ENCODE measurements at places on chromosomes 7 and 10.
A peak's percentile ranks its signal among the peaks of the same experiment; 100 is the strongest.

DNA sequence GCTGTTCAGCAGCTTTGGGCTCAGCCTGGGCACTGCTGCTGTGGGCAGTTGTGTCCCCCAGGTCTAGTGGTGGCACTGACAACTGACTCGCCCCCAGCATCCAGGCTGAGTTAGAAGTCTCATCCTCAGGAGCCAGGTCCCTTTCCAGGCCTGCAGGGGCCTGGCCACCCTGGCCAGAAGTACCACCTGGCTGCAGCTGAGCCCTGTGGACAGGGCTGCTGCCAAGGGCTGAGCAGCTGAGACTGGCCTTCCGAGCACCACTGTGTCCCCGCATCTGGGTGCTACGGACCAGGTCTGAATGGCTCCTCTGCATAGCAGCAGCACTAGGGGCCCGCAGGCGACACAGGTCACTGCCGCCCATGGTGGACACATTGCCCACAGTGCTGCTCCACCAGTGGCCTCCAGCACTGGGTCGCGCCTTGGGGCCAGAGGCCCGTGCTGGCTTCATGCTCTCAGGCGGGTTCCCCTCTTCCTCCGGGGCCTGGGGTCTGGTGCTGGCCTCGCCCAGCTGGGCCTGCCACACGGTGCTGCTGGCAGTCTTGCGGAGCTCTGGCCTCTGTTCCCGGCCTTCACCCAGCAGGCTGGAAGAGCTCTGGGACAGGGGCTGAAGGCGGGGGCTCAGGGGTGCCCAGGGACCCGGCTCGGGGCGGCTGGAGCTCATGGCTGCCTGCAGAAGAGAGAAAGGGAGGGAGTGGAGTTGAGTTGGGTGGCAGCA, 6.2 kb downstream of the GPRIN2 start:
- no peak for DNase-seq

- no peak for DNase-seq
Measured at GRCh38 chr10:3030765-3031164, 36.6 kb upstream of the PFKP start.

GRCh38 chr7:19121977-19122588, 4.6 kb upstream of the TWIST1 start:
- DNase-seq, result peak; percentile 88

GRCh38 chr7:122988333-122988732, 7.2 kb downstream of the TAS2R16 start:
- DNase-seq, result peak; percentile 24

GRCh38 chr7:102069931-102070629, 216.6 kb upstream of the SH2B2 start:
- DNase-seq, result peak; percentile 63

GRCh38 chr10:31490858-31491504, 172.0 kb downstream of the ZEB1 start:
- peak; percentile 0 for DNase-seq

- no peak for DNase-seq
Measured at GRCh38 chr7:137209151-137209817, 134.2 kb downstream of the PTN start.

GRCh38 chr7:41116817-41117216, 586.1 kb downstream of the INHBA start:
- peak; percentile 34 for DNase-seq

DNA sequence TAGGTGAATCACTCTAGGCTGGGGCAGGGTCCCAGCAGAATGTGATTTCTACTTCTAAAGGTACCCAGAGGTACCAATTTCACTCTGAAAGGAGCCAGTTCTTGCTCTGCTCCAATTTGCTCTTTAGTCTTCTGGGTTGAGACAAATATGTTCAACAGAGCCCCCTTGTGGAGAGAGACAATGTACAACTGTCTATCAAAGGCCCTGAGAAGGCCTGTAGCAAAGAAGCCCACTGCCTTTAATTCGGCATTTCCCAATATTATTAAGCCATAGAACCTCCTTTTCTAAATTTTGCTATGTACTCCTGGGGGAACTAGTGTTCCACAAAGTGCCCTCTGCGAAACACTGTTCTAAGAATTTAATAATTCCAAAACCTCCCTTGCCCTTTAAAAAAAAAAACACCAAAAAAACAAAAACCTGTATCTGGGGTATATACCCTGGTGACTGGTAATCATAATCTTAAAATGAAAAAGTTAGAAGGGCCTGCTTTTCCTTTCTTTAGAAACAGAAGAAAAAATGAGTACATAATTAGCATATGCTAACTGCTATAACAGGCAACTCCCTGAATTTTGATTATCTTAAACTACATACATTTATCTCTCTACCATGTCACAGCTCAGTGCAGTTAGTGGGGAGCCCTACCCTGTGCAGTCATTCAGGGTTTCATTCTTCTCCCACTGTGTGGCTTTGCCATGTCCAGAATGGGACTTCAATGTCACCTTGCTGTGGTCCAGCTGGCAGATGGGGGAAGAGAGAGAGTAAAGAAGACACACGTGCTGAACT, 160.9 kb upstream of the BMPER start:
- peak; percentile 56 for DNase-seq

DNA sequence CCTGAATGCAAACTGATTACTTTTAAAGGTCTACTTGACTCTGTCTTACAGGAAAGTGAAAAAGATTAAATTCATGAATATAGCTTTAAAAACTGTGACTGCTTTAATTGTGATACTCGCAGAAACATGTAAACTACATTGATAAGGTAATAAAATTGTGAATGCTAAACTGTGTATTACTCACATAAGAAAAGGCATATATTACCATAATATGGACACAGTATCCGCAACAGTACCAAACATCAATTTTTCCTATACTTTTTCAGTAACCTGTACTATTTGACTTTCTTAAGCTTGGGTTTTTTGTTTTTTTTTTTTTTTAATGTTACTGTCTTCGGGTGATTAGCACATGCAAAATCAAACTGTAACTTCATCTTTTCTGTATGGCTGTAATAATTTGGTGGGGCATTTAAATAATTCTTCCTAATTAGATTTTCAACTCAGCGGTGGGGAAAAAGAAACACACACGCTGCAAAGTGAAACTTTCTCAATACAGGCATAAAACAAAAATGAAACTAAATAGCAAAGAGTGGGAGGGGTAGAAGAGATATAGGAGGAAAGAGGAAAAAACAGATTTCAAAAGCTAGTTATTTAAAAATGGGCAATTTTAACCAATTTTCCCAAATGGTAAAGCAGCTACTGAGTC, 23.2 kb downstream of the NT5C3A start:
- DNase-seq, result no peak

DNA sequence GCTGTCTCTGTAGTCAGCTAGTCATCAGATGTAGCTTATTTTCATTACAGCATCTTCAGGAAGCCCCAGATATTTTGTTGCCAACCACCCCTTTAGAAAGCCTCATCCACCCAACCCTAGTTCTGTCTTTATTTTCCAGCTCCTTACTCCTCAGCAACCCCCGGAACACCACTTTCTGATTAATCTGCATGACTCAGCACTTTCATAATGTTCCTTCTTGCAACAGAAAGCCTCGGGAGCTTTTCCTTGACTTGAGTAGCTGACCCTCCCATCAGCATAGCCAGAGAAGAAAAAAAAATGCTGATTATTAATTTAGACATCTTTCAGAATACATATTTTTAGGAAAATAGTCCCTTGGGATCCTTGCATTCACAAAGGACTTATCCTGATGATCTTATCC, 244.0 kb upstream of the CXCL12 start:
- DNase-seq, result no peak
